ENCODE measurements at places on chromosomes 2 and 18.
A peak's percentile ranks its signal among the peaks of the same experiment; 100 is the strongest.

GRCh38 chr2:237261327-237261726, 152.6 kb downstream of the COL6A3 start:
- DNase-seq: no peak

DNA sequence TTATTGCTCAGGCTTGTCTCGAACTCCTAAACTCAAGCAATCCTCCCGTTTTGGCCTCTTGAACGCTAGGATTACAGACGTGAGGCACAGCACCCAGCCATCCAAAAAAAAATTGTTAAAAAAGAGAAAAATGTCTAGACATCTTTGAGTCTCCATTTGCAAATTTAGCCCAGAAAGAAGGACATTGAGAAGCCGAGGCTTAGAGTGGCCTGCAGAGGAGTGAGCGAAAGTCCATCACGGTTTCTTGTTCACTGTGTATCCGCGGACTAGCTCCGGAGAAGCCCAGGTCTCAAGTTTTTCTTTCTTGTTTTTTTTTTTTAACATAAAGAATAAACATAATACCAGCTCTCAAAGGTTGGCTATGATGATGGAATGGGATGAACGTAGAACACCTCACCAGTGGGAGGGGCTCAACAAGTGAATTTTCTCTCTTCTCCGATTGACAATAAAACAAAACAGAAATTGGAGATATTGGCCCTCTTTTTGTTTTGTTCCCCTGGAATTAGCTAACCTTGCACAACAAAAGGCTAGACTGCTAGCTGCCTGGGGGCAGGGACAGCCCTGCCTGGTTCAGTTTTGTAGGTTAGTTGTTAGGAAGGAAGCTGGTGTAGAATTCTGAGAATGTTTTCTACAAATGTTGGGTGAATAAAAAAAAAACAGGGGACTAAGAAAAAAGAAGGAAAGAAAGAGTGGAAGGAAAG, 163.4 kb downstream of the MYCN start:
- DNase-seq: no peak

DNA sequence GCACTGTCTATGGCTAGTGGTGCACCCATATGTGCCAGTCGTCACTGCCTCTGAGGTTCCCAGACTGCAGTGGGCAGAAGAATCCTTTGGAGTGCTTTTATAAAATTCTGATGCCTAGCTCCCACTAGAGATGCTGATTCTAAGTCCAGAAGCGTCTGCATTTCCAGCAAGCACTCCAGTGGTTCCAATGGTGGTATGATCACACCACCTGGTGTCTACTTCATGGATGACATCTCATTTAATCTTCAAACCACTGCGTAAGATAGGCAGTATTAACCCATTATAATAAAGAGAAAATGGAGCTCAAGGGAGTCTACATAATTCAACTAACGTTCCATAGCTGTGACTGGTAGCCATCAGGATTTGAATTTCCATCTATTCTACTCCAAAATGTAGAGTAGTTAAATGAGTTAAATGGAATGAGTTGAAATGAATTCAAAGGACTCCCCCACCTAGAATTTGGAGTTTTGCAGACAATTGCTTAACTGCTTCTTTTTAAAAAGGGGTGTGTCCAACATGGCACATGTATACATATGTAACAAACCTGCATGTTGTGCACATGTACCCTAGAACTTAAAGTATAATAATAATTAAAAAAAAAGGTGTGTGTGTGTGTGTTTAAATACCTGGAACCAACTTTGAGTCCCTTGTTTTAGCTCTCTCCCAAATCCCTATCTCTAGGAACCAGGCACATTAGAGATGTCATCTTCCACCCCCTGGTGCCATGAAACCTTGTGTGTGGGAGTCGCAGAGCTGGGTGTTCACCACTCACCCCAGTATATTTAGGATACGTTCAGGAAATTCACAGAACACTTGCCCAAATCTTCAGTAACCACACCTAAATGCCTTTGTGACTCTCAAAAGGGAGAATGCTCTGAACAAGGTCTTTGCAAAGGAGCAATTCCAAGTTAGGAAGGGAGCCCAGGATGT, 14.1 kb downstream of the LAMA3 start:
- DNase-seq: peak; percentile 34

DNA sequence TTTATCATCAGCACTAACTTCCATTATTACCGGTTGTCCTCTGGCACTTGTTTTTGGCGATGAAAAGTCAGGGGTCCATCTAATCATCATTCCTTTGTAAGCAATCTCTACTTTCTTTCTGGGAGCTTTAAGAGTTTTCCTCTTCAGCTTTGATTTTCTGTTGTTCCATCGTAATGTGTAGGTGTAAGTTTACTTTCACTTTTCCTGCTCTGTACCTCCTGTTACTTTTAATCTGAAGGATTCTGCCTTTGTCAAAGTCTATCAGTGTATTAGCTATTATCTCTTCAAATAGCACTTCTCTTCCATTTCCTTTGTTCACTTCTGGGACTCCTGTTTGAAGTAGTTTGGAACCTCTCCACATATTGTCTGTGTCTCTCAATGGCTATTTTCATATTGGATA, 25.5 kb upstream of the GPR155 start:
- no peak for DNase-seq

DNA sequence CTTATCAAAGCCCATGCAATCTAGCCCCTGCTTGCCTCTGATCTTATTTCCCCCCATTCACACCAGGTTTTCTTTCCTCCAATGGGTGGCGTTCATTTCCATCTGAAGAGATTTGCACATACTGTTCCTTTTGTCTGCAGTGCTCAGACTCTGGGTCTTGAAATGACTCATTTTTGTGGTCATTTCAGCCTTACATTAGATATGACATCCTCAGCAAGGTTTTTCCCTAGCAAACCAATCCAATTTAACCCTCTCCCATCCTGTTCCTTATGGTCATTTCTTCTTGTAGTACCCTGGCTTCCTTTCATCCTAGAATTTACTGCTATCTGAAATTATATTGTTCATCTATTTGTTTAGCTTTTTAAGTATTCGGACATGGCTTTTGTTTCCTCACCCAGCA, 42.5 kb upstream of the SCN1A start:
- DNase-seq: no peak

DNA sequence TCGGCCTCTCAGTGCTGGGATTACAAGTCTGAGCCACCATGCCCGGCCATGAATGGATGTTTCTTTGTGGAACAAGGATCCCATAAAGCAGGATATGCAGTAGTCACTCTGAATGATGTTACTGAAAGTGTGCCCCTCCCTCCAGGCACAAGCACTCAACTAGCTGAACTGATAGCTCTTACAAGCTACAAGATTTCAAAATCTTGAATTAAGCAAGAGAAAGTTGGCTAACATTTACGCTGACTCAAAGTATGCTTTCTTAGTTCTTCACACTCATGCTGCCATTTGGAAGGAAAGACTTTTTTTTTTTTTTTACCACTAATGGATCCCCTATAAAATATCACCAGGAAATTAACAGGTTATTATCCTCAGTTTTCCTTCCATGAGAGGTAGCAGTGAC, 549.0 kb upstream of the PKDCC start:
- DNase-seq: no peak

DNA sequence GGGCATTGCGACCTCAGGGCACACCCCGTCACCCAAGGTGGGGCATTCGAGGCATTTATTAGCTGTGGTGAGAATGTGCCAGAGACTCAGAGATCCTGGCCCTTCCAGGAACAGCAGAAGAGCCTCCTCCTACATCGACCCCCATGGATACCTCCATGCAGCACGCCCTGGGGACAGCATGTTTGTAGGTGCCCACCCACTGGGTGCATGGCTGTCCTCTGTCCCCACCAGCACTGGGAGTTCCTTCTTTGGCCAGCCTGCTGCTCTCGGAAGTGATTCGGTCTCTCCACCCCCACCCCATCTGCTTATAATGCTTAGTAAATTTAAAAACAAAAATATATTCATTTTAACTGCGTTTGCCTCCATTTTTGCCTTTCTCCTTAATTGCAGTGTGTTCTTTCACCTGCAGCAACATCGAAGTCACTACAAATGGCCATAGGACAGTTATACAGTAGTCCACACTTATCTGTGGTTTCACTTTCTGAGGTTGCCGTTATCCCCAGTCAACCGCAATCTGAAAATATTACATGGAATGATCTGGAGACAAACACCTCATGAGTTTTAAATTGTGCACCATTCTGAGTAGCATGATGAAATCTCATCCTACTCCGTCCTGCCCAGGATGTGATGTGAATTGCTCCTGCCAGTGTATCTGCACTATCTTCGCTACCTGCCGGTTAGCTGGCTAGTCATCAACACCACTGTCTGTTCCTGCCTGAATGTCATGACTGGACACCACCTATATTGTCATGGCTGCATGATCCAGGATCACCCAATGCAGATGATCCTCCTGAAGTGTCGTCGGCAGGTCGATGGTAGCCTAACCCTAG, 29.6 kb upstream of the ZCCHC2 start:
- no peak for DNase-seq

DNA sequence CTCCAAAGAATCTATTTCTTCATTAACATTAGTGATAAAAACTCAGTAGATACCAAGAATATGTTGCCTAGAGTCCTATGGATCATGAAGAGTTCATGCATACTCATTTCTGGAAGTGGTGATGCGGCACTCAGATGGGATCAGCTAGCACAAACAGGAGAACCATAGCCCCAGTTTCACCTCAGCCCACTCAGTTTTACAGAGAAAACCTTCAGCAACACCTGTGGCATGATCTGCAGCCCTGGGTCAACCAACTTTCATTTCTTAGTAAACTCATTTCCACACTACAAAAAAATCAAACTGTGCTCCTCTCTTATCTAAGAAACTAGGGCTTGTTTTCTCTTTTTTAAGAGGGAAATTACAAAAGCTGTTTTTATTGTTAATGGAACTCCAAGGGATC, 569.4 kb downstream of the CCDC85A start:
- DNase-seq: no peak

- DNase-seq: no peak
Observed at GRCh38 chr2:170446078-170446477, 268.1 kb downstream of the MYO3B start.

DNA sequence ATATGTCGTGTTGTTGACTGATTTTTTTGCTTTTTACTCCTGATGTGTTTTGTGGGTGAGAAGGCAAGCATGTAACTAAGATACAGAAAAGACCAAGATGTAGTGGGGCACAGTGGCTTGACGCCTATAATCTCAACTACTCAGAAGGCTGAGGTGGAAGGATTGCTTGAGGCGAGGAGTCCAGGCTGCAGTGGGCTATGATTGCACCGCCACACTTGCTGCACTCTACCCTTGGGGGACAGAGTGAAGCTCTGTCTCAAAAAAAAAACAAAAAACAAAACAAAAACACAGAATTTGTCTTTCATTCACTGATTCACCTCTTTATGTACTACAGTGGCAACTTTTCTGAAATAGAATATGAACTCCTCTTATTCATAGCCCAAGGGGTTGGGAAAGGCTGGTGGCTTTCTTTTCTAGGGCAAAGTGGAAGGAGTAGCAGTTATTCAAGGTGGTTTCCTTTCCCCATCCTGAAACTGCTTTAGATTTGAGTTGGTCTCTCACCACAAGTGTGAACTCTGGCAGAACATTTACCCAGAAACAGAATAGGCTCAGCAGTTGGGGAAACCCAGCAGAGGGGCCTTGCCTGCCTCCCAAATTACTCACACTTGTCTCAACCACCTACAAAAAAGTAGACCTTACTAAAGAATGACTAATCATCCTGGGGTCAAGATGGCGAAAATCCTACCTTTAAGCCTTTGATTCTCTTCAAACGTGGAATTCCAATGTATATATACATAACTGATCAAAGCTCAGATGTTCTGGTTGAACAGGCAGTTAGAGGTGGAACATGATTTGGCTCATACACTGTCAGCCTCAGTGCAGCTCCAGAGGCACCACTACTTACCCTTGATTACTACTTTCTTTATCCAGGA, 6.5 kb downstream of the TANK start:
- no peak for DNase-seq

- DNase-seq: no peak
Observed at GRCh38 chr2:224362094-224362493, 39.8 kb downstream of the FAM124B start.

GRCh38 chr2:141968433-141968832, 162.4 kb downstream of the LRP1B start:
- no peak for DNase-seq

- peak; percentile 44 for DNase-seq
Observed at GRCh38 chr2:202072737-202073401, at the start of gene KIAA2012. Gene KIAA2012, plus strand, starts transcription at chr2:202073255. Its CDS starts 373 bp downstream, at chr2:202073628.

GRCh38 chr2:121565389-121566250, 34.9 kb downstream of the RNU4ATAC start:
- DNase-seq: peak; percentile 94

- DNase-seq: no peak
Observed at GRCh38 chr2:26634636-26635230, 6.4 kb downstream of the CIB4 start.

- peak; percentile 95 for DNase-seq
Observed at GRCh38 chr2:38508311-38509039, 94.3 kb downstream of the HNRNPLL start.

- DNase-seq: peak; percentile 34
Observed at GRCh38 chr2:64525317-64525613, 1.1 kb downstream of the AFTPH start.

- DNase-seq: no peak
Observed at GRCh38 chr2:215693193-215693998, 257.5 kb upstream of the FN1 start.

DNA sequence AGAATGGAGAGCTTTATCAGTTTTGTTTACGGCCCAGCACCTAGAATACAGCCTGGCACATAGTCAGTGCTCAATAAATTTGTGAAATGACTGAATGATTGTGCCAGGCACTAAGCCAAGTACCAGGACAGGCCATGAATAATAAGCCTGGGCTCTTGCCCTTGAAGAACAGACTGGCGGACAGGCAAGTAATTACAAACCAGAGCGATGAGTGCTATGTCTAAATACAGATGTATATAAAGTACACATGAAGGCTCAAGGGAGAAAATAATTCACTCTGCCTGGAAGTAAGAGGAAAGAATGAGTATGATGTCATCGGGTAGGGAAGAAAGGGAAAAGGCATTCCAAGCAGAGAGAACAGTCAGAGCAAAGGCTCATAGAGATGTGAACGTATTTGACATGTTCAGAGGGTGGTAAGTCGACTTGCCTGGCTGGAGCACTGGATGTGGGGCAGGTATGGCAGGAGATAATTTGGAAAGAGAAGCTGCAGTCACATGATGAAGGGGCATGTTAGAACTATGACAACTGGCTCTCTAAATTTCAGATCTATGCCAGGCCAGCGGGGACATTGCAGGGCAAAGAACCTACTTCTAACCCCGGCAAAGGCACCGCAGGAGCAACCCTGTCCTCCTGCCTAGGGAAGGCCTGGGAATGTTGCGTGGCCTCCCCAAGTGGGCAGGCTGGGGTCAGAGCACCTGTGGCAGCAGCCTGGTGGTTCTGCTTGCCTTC, 119.1 kb upstream of the STPG4 start:
- DNase-seq: peak; percentile 79

DNA sequence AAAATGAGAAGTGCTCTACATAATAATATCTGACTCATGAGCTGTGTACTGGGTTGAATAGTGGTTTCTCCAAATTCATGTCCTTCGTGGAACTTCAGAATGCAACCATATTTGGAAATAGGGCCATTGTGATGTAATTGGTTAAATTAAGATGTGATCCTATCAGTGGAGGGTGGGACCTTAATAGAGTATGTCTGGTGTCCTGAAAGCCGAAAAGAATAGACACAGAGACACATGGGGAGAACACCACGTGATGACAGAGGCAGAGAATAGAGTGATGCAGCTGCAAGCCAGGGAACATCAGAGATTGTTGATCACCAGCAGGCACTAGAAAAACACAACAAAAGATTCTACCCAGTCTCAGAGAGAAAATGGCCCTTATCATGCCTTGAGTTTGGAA, 310.1 kb downstream of the EXOC6B start:
- DNase-seq: no peak

Data from tongue (tissue), 3 donors.